ENCODE measurements at places on chromosomes 4 and X.

- DNase-seq = no peak
Observed at GRCh38 chr4:71785959-71786358, 2.1 kb upstream of the GC start.

- DNase-seq = no peak
Observed at GRCh38 chrX:121949041-121949760, 901.8 kb downstream of the GLUD2 start.

DNA sequence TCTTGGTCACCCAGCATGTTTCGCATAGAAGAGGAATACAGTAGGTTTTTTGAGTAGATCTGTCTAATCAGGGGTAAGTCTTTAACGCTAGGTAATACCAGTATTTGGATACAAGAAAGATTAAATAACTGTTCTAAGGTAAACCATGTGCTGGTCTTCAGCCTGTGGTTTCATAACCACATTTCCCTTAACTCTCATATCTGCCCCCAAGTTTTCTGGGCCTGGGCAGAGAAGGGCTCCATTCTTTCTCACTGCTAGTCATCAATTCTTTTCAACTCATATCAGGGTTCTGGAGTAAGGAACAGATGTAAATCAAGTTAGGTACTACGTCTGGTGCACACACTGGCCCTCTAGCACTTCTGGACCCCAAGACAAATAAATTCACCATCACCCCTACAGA, 49.0 kb downstream of the DHX15 start:
- DNase-seq = no peak

- DNase-seq = no peak
Observed at GRCh38 chrX:139204898-139205667, 325.5 kb upstream of the F9 start.

DNA sequence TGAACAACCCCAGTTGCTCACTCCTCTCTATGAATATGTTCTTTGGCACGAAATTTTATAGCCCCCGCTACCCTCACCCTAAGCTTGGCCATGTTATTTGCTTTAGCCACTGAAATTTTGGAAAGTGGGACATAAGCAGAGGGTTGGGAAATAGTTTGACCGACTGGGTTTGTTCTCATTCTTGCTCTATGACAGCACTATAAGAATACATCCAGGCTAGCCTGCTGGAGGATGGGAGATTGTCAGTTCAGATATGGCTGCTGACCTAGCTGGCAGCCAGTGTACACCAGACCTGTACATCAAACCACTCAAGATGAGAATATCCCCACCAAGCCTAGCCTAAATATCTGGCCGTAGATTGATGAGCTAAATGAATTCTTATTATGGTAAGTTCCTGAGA, 298.1 kb downstream of the PDGFC start:
- DNase-seq = no peak

DNA sequence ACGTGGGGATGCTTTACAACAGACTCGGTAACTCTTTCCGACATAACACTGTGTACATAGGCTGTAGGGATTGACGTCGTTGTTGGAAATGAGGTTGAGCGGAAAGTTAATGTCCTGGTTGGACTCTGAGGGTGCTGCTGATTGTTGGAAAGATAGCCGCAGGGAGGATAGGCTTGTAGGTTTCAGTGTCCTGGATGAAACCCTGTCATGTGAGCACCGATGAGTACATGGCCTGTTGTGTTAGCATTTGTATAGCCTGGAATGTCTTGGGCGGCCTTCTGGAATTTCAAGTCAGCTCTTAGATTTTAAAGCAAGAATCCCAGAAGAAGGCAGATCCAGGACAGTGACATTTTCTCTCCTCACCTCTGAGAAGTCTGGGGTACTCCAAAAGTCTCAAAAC, 63.3 kb downstream of the TBC1D14 start:
- no peak for DNase-seq

GRCh38 chr4:26288355-26288909, 32.4 kb upstream of the RBPJ start:
- no peak for DNase-seq

GRCh38 chr4:108337923-108338322, 169.2 kb upstream of the LEF1 start:
- DNase-seq = no peak

- DNase-seq = no peak
Observed at GRCh38 chrX:50629774-50630173, 159.1 kb upstream of the DGKK start.

- DNase-seq = no peak
Observed at GRCh38 chr4:121726642-121727268, 30.0 kb upstream of the ANXA5 start.

DNA sequence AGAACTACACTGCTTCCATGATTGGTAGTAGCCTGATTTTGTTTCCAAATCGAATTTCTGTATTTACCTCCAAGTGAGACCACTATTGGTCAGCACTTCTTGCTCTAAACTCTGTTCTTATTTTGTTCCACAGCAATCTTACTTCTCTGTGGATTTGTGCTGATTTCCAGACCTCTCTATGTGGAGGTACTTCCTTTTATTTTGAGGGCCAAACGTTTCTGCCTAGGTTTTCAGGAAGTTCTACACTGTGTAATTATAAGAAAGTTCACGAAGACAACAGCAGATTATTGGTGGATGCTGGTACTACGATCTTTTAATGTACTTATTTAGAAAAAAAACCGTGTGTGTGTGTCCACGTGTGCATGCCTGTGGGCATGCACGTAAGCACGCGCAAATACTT, 46.7 kb downstream of the DTHD1 start:
- no peak for DNase-seq

- DNase-seq = no peak
Observed at GRCh38 chrX:153867139-153867538, 18.8 kb downstream of the L1CAM start.

- DNase-seq = no peak
Observed at GRCh38 chr4:36000941-36001557, 243.3 kb downstream of the ARAP2 start.
